Fibroblast of skin of right biceps (primary cell): ENCODE measurements at places on chromosomes 6 and 20.
A peak's percentile ranks its signal among the peaks of the same experiment; 100 is the strongest.

DNA sequence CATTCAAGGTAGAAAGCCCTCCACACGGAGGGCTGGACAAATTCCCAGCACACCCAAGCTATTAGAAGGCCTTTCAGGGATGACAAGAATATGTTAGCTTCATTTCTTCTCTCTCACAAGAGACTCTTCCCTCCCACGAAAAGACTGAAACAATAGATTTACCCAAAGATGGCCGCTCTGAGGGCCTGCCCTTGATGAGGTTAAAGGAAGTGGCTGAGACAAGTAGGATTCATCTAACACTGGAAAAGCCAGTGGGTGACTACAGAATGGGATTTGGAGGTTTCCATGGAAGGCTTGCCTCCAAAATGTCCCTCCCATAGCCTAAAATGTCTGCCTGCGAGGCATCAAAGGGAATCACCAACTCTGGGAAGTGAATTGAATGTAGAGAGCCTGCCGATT is 277.6 kb downstream of the CLIC5 start:
- DNase-seq, result no peak

- no peak for DNase-seq
Observed at GRCh38 chr6:110746680-110747079, 68.6 kb downstream of the CDK19 start.

DNA sequence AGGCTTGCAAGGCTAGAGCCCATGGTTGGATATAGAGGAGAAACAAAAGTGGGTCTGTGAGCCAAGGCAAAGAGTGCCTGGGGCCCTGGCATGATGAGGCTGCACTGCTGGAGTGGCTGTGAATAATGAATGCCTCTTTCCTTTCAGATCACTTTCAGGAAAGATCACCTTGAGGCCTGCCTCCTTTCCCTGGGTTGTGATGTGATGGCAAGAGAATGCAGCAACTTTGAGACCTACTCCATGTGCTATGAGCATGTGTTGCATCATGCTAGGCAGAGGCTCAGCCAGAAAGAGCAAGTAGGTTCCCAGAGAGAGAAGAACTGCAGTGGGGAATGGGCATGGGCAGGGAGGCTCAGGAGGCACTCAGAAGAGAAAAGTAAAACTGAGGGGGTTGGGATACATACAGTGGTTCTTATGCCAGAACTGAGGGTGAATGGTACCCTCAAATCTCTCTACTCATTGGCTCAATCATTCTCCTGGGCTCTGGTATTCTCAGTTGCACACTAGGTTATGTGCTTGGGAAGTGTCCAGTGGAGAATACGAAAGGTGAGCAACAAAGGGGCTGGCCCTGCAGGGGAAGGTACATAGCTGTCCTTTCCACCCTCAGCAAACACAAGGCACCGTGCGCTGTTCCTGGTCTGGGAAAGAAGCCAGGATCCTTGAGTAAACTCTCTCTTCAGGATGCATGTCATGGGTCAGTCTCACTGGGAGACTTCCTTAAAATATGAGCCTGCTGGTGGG is 45.9 kb downstream of the CD164 start:
- DNase-seq, result peak; percentile 48

DNA sequence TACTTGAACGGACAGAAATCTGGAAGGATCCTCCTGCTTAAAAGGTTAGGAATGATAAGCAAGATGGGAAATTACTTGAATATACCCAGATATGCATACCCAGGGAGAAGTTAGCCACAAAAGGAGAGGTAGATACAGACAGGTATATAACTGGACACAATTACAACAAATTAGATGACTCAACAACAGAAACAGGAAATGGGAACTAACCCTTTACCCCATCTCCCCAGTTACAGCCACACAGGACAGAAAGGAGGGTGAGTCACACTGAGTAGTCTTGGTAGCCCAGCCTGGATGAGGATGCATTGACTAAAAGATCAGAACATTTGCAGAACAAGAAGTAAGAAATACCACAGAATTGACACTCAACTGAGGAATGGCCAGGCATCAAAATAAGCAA is 61.2 kb downstream of the C6orf52 start:
- DNase-seq, result peak; percentile 46

DNA sequence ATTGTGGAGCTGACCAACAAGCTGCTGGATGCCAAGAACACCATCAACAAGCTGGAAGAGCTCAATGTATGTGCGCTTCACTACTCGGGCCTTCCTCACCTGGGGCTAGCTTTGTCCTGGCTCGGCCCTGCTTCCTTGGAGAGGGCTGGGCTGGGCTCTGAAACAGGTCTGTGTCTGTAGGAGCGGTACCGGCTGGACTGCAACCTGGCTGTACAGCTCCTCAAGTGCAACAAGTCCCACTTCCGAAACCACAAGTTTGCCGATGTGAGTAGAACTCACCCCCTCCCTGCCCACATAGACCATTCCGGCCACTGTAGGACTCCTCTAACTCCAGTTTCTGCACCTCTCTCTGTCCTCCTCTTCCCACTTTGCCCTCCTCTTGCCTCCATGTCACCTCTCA is 6.7 kb downstream of the LRRC73 start:
- no peak for DNase-seq

GRCh38 chr6:168376120-168376519 is 56.5 kb upstream of the DACT2 start:
- no peak for DNase-seq

- DNase-seq, result no peak
Observed at GRCh38 chr6:34027939-34028441, 117.9 kb downstream of the GRM4 start.

DNA sequence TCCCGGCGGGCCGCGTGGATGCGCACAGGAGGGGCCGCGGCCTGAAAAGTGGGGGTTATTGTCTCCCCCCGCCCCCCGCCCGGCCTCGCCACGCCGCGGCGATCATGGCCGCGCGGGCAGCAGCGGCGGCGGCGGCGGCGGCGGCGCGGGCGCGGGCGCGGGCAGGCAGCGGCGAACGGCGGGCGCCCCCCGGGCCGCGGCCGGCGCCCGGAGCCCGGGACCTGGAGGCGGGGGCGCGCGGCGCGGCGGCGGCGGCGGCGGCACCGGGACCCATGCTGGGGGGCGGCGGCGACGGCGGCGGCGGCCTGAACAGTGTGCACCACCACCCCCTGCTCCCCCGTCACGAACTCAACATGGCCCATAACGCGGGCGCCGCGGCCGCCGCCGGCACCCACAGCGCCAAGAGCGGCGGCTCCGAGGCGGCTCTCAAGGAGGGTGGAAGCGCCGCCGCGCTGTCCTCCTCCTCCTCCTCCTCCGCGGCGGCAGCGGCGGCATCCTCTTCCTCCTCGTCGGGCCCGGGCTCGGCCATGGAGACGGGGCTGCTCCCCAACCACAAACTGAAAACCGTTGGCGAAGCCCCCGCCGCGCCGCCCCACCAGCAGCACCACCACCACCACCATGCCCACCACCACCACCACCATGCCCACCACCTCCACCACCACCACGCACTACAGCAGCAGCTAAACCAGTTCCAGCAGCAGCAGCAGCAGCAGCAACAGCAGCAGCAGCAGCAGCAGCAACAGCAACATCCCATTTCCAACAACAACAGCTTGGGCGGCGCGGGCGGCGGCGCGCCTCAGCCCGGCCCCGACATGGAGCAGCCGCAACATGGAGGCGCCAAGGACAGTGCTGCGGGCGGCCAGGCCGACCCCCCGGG is 637 bp downstream of the ARID1B start:
- peak; percentile 72 for DNase-seq

DNA sequence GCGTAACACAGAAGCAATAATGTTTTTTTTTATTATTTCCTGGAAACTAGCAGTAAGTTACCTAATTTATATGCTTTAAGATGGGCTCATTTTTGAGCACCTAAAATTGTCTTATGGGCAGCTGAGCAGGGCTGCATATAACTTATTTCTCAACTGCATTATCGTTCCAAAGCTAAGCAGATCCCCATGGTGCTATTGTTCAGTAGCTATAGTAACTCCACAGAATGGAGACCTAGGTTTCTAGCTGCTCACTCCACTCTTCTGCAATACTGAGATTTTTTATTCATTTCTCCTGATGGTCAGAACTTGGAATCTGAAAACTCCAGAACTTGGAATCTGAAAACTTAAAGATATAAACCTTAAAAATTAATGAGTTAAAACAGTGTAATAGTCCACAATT is 18.7 kb downstream of the CRISP1 start:
- DNase-seq, result no peak

DNA sequence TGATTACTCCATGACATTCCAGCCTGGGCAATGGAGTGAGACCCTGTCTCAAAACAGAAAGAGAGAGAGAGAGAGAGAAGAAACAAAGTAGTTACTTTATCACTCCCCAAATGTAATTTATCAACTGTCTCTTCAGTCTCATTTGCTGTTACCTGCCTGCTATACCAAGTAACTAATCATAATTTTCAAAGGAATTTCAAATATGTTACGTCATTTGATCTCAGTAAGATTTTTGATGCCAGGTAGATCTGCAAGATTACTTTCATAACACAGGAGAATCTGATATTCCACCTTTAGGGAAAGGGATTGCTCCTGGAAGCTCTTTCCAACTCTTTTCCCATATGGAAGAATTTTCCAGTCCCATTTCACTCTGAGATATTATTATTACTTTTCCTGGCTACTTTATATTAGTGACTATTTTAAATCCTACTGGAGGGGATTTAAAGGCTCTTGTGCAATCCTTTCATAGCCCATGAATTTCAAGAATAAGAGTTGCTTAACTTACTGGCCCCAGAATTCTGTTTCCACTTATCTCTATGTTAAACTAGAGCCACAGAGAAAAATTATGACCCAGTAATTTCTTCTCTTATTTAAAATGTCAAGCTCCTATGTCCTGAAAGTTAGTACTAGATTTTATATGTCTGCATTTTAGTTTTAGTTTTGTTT is 390.2 kb upstream of the FLRT3 start:
- DNase-seq, result no peak

GRCh38 chr20:6651561-6651960 is 115.9 kb upstream of the BMP2 start:
- DNase-seq, result no peak

- peak; percentile 31 for DNase-seq
Observed at GRCh38 chr6:154039231-154039842, at the start of gene OPRM1. Gene OPRM1 (plus strand): TSS chr6:154039240. CDS start chr6:154039545, 305 bp downstream.

GRCh38 chr20:23228912-23229311 is 121.7 kb upstream of the NXT1 start:
- DNase-seq, result peak; percentile 43

GRCh38 chr6:162706232-162706631 is 21.3 kb downstream of the PRKN start:
- no peak for DNase-seq

DNA sequence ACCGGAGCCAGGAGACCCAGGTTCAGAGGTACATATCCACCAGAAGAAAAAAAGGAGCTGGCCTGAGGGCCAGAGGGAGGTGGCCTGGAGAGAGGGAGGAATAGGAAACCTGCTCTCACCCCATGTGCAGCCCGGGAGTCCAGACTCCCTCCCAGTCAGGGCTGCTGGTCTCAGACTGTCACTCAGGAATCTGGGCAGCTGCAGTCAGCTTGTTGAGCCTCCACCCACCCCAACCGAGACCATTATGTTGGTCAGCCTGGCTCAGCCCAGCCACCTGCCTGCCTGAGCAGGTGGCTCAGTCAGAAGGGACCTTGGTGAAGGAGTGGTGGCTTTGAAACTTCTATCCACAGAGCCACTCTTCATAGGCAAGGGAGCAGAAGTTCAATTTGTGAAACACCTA is 53.3 kb upstream of the EPB41L1 start:
- no peak for DNase-seq

DNA sequence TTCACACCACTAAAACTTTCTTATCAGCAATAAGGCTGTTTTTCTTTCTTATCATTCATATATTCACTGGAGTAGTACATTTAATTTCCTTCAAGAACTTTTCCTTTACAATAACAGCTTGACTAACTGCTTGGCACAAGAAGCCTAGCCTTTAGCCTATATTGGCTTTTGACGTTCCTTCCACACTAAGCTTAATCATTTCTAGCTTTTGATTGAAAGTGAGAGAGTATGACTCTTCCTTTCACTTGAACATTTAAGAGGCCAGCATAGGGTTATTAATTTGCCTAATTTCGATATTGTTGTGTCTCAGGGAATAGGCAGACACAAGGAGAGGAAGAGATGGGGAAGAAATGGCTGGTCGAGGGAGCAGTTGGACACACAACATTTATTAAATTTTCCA is 23.6 kb downstream of the THEMIS start:
- DNase-seq, result no peak

DNA sequence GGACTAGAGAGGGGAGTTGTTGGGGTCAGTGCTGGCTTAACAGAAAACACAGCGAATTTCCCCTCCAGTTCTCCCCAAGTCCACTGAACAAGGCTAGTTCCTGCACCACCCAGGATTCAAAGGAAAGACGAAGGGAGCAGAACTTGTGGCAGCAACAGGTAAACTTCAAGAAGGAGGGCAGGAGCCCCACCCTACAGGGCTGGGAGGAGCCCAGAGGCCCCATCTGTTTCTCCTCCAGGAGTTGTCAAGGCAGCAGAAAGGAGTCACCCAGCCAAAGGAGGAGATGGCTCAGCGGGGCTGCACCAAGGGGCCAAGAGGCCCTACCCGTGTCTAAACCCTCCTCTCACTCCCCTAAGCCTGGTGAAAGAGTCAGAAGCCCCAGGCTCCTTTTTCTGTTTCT is 1.7 kb downstream of the SAPCD1 start:
- no peak for DNase-seq

GRCh38 chr20:36030149-36030548 is 61.8 kb downstream of the CNBD2 start:
- no peak for DNase-seq

- DNase-seq, result no peak
Observed at GRCh38 chr6:80508885-80509630, 402.6 kb downstream of the BCKDHB start.

- DNase-seq, result no peak
Observed at GRCh38 chr6:113786168-113786567, 71.0 kb upstream of the MARCKS start.

- DNase-seq, result no peak
Observed at GRCh38 chr6:136889271-136890193, 32.6 kb upstream of the SLC35D3 start.

GRCh38 chr20:49187851-49188641 is at the start of gene STAU1:
Gene STAU1 (minus strand): TSS chr20:49188334. CDS start chr20:49166201, 22,133 bp downstream.
- DNase-seq, result peak; percentile 97

DNA sequence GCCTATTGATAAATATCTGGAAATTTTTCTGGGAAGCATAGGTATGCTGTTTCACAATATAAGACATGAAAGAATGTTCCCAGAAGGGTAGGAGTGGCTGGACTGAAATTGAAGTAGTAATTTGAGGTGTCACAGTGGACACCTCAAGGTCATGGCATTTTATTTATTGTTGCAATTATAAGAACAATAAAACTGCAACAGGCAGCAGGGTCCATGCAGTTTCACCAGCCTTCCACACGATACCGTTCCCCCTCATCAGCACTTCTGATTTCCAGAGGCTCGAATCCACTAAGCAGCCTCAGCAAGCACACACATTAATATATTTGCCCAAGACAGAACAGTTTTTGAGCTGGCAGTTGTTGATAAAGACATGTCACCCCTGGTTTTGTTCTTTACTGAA is 1037.4 kb downstream of the KIF16B start:
- no peak for DNase-seq
